Stimulated activated CD4-positive, alpha-beta T cell treated with anti-CD3 and anti-CD28 coated beads, Interleukin-1b, Interleukin-23, amount 100 ng/mL, for 1 hour (primary cell): ENCODE measurements at places on chromosomes 7 and 10.

DNA sequence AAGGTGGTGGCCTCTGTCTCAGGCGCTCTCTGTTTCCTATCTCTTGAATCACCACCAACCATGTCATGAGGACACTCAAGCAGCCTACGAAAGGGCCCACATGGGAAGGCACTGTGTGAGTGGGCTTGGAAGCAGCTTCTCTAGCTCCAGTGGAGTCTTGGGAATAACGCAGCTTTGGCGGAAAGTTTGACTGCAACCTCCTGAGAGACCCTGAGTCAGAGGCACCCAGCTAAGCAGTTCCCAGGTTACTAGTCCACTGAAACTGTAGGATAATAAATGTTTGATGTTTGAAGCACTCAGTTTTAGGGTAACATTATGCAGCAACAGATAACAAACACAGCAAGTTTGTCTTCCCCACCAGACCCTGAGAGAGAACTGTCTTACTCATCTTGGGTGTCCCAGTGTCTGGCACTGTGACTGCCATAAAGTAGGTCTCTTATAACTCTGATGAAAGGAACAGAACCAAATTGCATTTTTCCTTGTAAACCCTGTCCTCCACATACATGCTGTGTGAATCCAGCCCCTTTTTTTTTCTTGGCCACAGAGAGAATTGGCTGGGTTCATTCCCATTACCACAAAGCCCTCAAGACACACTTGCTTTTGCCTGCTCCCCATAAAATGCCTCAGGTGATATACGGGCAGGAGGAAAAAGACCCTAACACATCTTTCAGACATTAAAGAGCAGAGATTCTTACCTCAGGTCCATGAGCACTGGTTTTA, 185.5 kb downstream of the ZNF365 start:
- no peak for DNase-seq

GRCh38 chr7:139960157-139960556, 102.6 kb downstream of the PARP12 start:
- DNase-seq: no peak

DNA sequence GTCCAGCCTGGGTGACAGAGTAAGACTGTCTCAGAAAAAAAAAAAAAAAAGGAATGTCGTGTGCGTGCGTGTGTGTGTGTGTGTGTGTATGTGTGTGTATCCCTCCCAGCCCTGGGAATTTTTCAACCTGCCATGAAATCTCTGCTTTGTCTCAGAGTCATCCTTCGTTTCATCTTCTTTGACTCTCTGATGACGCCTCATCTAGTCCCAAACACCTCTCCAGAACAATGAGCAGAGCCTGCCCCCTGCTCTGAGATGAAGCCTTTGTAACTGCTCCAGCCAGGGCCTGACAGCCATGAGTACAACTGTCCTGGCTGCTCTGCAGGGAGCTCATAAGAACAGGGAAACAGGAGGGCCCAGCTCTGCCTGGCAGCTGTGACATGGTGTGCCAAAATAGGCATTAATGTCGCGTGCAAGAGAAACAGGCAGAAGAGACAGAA, 149.5 kb downstream of the FAM107B start:
- no peak for DNase-seq

GRCh38 chr7:139730746-139731612, 46.8 kb downstream of the HIPK2 start:
- DNase-seq: no peak

DNA sequence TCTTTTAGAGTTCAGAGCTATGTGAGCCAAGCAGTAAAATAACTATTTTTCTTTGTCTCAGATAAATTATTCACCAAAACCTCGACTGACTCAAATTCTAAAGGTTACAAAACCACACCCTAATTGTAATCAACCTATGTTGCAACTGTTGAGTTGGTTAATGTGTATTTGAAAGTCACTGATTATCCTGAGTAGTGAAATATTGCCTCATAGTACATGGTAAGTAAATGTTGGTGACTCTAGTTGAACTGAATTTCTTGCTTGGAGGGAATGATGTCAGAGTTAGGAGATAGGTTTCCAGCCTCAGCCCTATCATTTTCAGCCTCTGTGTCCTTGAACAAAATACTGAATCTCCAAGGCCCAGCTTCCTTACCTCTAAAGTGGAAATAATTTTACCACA, 3.0 kb upstream of the CYP2C18 start:
- DNase-seq: no peak

DNA sequence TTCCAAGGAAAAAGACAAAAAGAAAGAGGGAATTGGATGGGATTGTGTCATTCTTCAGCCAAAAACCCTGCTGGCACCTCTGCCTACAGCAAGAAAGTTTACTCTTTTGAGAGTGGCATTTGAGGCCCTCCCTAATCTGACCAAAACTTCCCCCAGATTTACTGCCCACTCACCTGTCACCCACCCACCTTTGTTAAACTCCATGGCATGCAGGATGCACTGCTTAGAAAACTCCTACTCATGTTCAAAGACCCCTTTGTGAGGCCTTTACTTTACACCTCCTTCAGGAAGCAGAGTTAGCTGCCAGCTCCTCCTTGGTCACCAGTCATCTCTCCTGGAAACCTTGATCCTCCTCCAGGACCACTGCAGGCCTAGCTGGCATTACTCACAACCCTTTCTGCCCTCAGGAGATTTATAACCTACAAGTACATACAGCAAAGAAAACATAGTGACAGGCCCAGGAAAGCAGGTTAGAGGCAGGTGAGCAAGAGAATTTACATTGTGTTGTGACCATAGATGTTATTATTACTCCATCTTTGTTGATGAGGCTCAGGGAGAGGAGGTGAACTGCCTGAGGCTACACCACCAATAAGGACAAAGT, 10.3 kb upstream of the PLAC9 start:
- no peak for DNase-seq

GRCh38 chr7:36491317-36491716, 101.7 kb downstream of the ANLN start:
- DNase-seq: no peak

DNA sequence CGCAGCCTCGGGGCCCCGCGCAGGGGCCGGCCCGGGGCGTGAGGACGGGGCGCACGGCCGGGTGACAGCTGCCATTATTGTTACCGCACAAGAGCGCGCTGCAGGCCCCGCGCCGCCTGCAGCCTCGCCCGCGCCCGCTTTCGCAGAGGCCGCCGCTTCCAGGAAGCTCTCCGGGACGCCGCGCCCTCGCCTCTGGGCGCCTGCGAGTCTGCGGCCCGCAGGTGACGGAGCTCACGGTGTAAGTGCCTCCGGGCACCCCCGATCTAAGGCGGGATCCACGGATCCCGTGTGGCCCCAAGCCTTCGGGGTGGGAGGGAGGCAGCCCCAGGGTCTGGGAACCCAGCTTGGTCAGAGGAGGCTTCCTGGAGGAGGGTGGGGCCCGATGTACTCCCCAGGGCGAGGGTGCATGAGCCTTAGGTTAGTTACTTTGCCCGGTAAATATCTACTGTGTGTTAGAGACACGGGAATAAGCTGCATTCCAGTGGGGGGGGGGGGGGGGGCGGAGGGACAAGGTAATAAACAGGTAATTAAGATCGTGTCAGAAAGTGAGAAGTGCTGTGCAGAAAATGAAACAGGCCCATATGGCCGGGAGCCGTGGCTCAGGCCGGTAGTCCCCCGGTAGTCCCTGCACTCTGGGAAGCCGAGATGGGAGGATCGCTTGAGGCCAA, 638 bp downstream of the IQCE start:
- DNase-seq: no peak

DNA sequence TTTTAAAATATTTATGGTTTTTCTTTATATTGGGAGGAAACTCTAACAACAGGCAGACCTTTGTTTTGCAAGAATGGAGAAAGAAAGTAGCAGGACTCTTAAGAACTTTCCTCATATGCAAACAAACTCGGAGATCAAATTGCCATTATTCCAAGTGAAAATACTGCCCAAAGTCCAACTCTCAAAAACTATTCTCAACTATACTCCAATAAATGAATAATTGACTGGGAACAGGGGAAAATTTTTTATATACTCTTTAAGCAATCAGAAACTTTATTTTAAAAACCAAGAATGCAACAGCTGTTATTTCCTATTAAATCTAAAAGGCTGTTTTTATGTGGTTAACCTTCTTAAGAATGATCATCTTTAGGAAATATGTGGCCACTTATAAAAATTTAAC, 101.9 kb downstream of the COL28A1 start:
- DNase-seq: no peak

DNA sequence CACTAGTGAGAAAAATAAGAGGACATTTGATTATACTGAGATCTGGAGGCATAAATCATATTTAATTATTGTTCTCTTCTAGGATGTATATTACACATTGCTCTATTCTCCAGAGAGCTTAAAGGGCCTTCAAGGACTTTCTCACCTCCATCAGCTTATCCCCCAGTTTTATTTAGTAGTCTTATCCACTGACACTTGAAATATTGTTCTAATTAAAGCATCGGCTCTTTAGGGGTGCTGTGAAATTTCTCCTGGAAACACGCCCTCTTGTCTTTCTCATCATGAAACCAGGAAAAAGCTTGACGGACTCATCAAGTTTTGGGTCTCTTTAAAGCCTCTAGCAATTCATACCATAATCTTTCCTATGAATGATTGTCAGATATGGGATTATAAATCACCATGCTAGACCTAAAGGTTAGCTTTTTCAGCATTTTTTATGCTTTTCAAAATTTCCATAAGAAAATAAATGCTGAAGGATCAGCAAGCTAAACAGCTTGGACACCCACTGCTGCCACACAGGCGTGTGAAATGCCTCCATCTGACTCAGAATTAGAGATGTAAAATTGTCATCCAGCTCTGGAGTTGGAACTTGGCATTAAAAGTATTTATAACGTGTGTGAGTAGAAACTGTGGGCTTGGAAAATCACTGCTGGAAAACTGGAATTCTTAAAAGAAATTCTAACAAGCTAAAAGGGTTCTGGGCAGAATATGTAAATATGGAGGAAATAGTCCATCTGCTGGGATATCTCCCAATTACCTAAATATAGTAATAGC, 216.3 kb downstream of the CHRM2 start:
- no peak for DNase-seq

DNA sequence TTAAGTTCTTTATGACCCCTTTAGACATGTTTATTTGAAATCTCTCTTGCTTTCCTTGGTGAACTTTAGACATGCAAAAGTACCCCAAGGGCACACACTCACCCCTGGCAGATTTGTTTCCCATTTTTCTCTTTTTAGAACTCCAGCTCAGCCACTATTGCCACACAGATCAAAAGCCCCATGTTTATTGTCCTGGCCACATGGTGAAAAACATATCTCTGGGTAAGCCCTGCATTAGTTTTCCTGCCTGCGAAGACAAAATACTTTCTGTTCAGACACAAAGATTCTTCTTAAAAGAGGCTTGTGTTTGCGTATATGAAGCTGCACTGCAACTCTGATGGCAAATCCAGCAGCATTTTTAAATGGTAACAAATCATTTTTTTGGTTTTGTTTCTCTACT, 200.0 kb downstream of the POLR1F start:
- no peak for DNase-seq

DNA sequence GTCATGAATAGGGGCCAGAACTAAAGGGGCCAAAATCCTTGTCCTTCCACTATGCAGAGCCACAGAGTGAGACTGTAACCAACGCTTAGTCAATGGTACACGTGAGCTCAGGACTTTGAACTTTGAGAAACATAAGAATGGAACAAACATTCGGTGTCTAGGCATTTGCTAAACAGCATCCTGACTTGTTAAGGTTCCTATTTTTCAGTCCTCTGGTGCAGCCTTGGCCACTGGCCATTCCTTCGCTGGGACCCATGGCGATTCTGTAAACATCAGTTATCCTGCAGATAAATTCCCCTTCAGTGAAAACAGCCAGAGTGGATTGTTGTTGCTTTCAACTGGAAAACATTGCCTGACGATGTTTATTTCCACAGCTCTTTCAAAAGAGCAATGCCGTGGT, 266.8 kb downstream of the SORCS1 start:
- no peak for DNase-seq

- DNase-seq: no peak
Measured at GRCh38 chr10:28807760-28808613, 130.7 kb downstream of the BAMBI start.

GRCh38 chr10:47349941-47350371, 1.8 kb downstream of the RBP3 start:
- DNase-seq: no peak

GRCh38 chr7:150716368-150716767, at the start of gene GIMAP1:
TSS of gene GIMAP1 (plus strand) at chr7:150716613. CDS start at chr7:150719048, 2,435 bp downstream.
- peak; percentile 47 for DNase-seq

GRCh38 chr10:107094824-107095522, 69.5 kb downstream of the SORCS1 start:
- no peak for DNase-seq

DNA sequence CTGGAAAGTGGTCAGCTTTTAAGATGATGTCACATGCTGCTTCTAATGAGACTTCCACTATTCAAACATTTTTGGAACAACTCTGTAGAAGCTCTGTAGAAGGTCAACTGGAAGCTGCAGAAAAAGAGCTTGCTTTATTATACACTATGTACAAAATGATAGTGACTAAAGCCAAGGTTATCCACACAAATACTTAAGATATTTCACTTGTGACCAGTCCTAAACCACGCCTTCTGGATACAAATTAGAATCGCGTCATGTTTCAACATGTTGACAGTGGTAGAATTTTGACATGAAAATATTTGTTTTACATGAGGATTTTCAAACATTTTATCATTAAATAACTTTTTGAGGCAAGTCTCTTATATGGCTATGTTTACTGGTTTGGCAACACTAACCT, 499.6 kb upstream of the PHF14 start:
- DNase-seq: no peak

GRCh38 chr10:76868098-76868977, 769.3 kb downstream of the KCNMA1 start:
- DNase-seq: no peak

DNA sequence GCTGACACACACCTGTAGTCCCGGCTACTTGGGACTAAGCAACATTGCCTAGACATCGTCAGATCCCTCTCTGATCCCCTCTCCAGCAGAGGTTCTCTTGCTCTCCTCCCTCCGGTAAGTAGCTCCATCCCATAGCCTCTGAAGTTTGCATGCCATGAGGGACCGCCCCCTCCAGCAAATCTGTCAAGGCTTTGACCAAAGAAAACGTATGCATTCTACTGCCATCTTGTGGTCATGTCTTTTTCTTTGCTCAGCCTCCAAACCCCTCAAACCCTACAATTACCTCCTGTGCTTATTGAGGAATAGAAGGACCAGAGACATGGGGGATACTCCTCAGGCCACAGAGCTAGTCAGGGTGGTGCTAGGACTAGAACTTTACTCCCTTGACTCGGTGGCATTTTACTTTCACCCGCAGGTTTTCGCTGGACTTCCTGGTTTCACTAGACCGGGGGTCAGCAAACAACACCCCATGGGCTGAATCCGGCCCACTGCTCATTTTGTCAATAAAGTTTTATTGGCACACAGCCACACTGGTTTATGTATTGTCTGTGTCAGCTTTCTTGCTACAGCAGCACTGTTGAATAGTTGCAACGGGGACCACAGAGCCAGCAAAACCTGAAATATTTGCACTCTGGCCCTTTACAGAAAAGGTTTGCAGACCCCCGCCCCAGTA, 202.6 kb upstream of the FOXK1 start:
- no peak for DNase-seq

GRCh38 chr7:155815332-155816191, 3.3 kb upstream of the SHH start:
- no peak for DNase-seq

DNA sequence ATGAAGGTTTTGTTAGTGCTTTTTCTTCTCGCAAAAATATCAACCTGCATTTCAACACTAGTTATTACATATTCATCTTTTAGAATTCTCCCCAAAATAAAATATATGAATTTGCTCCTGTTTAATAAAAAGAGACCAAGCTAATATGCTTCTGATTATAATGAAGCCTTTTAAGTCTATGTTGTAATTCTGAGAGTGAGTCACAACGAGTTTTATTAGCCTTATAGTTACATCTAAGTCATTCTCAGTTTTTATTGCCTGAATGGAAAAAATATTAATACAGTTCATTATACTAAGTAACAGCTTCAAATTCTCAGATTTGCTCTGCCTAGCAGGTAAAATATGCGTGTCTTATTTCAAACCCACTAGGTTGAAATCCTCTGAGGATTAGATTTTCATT, 152.4 kb upstream of the CELF2 start:
- DNase-seq: no peak
